ENCODE measurements at places on chromosomes 7 and 10.

DNA sequence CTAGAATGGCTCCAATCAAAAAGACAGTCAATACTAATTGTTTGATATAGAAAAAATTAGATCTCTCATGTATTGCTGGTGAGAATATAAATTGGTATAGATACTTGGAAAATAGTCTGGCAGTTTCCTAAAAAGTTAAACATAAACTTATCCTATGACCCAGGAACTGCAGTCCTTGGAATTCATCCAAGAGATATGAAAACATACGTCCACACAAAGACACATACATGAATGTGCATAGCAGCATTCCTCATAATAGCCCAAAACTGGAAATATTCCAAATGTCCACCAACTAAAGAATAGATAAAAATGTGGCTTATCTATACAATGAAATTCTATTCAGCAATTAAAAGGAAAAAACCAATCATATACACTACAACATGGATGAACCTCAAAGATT, 128.4 kb downstream of the ZFAND4 start:
- DNase-seq = no peak

DNA sequence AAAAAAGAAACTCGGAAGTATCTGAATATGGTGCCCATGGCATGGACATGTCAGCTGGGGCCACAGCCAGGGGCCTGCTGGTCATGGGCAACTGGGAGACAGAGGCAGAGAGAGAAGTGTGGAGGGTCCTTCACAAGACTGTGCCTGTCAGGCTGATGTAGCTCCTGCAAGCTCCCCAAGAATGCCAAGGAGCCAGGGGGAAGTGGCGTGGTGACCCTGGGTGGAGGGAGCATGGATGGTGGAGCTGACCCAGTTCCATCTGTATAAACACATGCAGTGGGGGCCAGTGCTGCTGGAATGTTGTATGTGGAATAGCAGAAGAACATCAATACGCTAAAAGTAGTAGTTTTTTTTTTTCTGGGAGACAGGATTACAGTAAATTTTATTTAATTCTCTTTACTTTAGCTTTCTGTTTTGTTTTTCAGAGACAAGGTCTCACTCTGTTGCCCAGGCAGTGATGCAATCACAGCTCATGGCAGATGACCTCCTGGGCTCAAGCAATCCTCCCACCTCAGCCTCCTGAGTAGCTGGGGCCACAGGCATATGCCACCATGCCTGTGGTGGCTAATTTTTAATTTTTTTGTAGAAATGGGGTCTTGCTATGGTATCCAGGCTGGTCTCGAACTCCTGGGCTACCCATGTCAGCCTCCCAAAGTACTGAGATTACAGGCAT, 10.5 kb upstream of the ZMIZ2 start:
- DNase-seq = no peak

DNA sequence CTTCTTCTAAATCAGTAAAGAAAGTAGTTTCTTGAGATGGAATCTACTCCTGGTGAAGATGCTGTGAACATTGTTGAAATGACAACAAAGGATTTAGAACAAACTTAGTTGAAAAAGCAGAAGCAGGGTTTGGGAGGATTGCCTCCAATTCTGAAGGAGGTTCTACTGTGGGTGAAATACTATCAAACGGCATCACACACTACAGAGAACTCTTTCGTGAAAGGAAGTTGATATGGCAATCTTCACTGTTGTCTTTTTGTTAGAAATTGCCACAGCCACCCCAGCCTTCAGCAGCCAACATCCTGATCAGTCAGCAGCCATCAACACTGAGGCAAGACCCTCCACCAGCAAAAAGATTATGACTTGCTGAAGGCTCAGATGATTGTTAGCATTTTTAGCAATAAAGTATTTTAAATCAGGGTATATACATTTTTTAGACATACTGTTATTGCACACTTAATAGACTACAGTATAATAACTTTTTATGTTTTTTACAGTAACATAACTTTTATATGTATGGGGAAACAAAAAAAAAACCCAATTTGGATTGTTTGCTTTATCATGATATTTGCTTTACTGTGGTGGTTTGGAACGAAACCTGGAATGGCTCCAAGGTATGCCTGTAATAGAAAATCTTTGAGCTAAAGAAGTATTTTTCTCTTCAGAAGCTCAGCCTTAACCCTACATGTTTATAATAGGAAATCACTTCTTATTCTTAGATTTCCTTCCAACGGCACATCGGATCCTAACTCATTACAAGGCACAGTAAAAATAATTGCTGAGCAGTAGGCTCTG, 257.3 kb downstream of the LRMDA start:
- no peak for DNase-seq

- DNase-seq = no peak
Observed at GRCh38 chr7:50970092-50970491, 187.4 kb upstream of the GRB10 start.

DNA sequence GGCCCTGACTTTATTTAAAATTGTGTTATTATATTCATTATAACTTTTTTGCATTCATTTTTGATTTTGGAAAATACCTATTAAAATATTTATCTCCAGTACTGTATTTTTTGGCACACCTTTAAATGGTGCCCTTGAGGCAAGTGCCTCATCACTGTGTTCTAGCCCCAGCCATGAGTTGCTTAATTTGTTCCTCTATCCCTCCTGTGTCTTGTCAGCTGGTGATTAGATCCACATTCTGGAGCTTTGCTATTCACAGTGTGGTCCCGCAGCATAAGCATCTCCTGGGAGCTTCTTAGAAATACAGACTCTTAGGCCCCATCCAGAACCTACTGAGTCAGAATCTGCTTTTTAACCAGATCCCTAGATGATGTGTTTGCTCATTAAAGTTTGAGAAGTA, 19.8 kb downstream of the AGK start:
- DNase-seq = no peak

GRCh38 chr7:155769701-155770100, 42.6 kb downstream of the SHH start:
- no peak for DNase-seq

DNA sequence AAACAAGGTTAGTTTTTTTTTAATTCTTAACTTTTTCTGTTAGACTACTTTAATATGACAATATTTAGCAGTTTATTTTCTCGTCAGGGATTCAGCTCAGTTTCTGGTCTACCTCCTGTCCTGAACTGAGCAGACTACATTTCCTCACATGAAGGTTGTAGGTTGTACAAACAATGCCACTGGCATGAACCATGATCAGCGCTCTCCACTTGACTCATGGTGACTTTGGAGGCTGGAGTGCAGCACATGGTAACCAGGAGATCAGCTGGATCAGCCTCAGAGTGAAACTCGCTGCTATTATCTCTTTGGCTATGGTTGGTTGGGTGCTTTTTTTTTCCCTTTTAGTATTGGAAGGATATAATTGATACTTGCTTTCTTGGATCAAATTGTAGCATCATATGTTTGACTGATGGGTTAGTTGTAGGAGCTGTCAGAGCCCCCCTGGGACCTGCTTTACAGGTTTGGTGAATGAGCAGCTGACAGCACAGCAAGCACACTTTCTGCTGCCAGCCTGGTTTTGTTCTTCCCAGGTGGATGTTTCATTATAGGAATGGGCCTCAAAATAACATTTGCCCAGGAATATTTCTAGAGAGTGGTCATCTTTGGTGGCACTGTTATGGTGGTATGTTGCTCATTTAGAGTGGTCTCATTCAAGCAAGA, 556.4 kb downstream of the AUTS2 start:
- DNase-seq = no peak

DNA sequence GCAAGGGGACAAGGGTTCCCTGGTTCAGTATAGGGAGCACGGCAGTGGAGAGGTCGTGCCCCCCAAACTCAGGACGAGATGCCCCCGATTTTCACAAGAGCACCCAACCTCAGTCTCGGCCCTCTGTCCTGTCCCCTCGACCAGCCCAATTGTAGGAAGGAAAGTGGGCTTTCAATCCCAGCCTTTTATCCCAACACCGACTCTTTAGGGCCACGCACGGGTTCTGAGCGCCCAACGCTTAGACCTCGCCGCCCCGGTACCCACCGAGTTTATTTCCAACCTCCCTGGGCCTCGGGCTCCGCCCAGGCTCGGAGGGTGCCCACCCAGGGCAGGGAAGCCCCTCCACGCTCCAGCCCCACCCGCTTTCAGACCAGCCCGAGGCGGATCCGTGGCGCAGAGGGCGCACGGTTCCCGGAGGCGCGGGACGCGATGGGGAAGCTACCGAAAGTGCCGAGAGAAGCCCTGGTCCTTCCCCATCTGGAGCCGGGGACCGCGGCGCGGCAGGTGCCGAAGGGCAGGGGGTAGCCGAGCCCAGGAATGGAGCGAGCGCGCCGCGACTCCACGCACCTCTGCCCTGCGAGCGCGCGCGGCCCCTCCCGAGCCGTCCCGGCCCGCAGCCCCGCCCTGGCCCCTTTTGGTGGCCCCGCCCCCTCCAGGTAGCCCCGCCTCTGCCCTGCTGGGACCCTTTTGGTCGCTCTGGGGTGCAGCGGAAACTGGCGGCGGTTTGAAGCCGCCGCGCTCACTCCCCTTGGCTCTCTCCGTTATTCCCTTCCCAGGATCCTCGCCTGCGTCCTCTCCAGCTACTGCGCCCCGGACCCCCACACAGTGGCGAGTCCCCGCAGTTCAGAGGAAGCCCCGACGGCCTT, 20.4 kb downstream of the GRID2IP start:
- DNase-seq = no peak

DNA sequence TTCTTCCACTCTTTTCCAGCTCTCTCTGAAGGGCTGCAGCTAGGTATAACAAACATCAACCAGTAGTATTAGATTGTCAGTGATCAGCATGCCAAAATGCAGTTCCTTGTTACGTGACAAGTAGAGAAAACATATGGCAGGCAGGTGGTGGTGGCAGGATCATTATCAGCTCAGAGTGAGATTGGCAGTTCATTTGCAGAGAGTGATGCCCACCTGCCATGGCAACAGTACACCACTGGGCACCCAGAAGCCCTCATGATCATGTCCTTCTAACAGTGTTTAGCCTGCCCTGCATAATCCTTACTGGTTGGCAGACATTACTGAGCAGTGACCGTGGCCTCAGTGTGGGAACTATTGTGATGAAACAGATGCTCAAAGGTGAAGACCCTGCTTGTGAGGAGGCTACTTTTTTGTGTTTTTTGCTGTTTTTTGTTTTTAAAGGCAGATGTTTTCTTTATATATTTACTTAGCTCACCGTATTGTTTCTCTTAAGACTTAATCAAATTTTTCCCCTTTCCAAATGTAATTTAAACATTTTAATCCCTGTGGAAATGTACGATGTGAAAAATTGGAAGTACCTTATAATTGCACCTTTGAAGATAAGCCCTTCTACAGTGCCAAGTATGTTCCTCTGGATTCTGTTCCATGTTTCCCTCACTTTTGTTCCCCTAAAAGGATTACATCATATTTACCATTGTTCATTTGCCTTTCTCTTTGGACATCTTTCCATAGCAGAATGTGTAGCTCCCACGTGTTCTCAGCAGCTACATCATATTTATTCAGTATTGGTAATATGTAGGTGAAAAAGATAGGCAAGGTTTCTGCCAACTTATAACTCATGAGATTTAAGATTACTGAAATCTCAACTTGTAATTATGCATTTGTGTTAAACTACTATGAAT, 179.6 kb downstream of the SND1 start:
- DNase-seq = no peak

- DNase-seq = no peak
Observed at GRCh38 chr10:132440791-132441565, 44.0 kb downstream of the PWWP2B start.

- DNase-seq = no peak
Observed at GRCh38 chr10:98415731-98416119, 743 bp upstream of the PYROXD2 start.

Measured in skeletal muscle cell (primary cell).